NCI-H2171 (cell line): ENCODE measurements at places on chromosomes 4 and X.

DNA sequence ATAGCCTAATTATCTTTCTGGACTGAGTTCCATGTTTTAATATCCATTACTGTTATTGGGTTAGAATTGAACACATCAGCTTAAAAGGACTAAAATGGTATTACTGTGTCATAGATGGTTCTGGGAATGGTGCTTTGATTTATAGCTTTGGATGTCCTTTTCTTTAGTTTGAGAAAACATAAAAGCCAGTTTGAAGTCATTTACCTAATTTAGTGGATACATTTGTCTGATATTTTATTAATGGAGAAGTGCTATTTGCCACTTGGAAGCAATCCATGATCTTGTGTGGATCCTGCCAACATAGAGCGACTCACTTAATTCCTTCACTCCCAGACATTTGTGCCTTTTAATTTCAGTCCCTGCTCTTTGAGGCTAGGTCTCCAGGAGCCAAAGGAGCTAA is 212.4 kb upstream of the PACRGL start:
- no peak for DNase-seq

DNA sequence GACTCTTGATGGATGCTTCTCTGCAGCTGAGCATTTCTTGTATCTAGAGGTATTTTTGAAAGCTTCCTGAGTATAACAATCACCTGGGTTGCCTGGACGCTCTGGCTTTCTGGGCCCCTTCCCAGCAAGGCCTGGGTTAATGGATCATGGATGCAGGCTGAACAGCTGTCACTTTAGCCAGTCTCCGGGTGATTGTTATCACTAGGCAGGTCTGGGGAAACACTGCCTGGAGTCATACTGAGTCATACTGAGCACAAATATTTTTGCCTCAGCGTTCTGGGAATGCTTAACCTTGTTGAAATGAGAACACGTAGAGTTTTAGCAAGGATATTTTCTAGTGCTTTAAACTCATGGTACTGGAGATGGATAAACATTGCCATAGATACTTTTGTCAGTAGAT is 102.6 kb downstream of the PHEX start:
- no peak for DNase-seq

- no peak for DNase-seq
Observed at GRCh38 chr4:111040904-111041303, 418.0 kb upstream of the PITX2 start.

DNA sequence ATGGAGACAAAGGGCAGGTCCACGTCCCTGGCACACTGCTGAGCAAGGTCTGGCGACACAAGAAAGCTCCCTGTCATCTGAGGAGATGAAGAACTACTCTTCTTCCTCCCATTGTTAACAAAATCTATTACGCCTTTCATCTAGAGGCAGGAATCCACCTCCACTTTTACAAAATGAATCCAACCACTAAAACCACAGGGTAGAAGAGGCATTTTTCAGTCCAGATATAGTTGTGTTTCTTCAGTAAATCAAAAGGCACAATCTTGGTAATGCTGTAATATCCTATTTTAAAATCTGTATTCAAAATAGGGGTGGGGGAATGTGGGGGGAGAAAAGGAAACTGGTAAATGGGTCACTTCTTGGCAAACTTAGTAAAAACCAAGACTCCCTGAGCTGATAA is 101.4 kb downstream of the CDS1 start:
- no peak for DNase-seq

DNA sequence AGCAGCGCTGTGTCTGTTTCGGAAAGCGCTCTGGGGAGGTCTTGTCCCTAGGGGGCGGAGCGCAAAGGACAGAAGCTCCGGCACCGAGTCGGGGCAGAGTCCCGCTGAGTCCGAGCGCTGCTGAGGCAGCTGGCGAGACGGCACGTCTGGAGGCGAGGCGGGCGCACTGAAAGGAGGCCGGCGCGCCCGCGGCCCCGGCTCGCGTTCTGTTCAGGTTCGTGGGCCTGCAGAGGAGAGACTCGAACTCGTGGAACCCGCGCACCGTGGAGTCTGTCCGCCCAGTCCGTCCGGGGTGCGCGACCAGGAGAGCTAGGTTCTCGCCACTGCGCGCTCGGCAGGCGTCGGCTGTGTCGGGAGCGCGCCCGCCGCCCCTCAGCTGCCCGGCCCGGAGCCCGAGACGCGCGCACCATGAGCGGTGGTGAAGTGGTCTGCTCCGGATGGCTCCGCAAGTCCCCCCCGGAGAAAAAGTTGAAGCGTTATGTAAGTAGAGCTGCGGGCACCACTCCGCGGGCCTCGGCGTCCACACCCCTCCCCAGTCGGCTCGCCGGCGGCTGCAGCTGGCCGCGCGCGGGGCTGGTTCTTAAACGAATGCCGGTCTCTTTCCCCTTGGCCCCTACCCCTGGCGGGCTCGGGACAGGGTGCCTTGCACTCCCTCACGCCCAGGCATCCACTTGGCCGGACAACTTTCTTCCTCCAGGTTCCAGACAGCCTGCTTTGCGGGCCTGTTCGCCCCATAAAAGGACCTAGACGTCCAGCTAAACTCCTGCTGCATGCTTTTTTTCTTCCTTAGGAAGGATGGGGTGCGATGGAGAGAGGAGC is at the start of gene GAB1:
Gene GAB1 (plus strand): TSS at position 96 of the 819 bp plus-strand sequence. CDS start 313 bp downstream, at position 409.
- peak; percentile 16 for DNase-seq

DNA sequence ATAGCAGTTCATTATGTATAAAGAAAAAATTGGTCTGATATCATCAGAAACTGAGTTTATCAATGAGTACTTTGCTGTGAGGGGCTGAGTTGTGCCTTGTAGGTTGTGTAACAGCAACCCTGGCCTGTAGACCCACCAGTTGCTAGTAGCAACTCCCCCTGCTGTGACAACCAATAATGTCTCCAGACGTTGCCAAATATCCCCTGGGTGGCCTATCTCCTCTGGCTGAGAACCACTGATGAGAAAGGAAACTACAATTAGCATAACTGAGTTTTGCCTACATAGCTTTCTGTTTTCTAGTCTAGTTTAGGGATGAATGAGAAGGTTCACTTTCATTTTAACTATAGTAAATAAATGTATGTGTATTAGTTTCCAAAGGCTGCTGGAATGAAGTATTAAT is 234.1 kb downstream of the CPE start:
- no peak for DNase-seq

GRCh38 chr4:21688596-21689265 is 259.8 kb downstream of the KCNIP4 start:
- no peak for DNase-seq

- no peak for DNase-seq
Observed at GRCh38 chr4:46856333-46856732, 52.7 kb downstream of the COX7B2 start.

- no peak for DNase-seq
Observed at GRCh38 chr4:157225096-157225495, 4.6 kb downstream of the GRIA2 start.

- no peak for DNase-seq
Observed at GRCh38 chr4:129994715-129995114, 898.8 kb downstream of the C4orf33 start.

DNA sequence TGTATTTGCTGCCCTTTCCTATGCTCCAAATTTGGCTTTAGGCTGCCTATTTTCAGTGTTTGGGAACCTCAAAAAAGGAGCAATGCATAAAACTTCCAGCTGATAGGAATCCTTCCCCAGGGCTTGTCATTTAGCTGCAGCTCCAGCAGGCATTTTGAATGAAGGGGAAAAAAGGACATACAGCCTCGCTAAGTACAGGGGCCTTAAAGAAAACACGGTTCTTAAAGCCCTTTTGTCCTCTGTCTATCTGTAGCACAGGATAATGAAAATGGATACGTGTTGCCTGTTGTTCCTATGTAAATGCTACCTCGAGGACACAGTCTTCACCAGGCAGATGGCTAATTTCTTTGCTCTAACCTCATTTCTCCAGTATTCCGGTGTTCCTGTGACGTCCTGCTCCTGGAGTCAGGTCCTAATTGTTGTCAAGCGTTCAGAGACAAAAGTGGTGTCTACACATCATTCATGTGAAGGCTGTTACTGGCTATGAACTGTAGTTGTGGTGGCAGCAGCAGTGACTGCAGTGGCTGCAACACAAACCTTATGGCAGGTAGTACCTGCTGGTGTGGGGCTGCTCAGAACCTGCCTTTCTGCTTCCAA is 117.4 kb downstream of the MGST2 start:
- no peak for DNase-seq

- no peak for DNase-seq
Observed at GRCh38 chr4:58191109-58191508, 1080.9 kb upstream of the IGFBP7 start.

- no peak for DNase-seq
Observed at GRCh38 chr4:10200869-10201268, 84.3 kb upstream of the WDR1 start.

DNA sequence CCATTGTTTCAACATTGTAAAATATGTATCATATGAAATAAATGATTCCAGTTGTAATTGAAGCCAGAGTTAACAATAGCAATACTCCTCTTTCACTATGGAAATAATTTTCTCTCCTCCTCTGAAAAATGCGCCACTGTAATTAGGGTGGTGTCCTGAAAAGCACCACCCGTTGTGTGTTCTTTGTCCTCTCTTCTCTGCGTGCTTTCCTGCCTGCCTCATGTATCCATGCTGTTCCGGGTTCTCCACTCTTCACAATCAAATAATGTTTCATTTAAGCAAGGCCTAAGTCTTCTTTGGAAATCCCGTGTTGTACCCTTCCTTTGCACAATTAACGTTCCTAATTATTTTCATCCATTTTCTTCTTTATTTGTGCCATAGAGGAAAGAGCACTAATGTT is 293.3 kb downstream of the ADGRL3 start:
- no peak for DNase-seq

GRCh38 chrX:11836284-11836683 is 78.2 kb downstream of the MSL3 start:
- DNase-seq: no peak

DNA sequence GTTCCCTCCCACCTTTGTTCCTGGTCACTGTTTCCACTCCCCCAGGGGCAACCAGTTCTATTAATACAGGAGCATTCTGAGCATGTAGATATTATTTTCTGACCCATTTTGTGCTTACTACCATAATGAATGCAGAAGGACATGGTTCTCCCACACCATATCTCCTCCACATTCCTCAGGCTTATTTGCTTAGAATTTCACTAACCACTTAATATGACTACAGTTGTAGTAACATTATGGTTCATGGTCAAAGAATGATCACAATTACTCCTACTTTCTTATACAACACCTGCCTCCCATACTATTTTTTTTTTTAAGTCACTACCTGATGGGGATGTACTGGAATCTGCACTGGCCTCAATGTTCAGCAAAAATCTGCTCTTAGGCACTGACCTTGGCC is 7.5 kb upstream of the FAM184B start:
- no peak for DNase-seq

- DNase-seq: no peak
Observed at GRCh38 chr4:129143359-129143758, 47.4 kb downstream of the C4orf33 start.

DNA sequence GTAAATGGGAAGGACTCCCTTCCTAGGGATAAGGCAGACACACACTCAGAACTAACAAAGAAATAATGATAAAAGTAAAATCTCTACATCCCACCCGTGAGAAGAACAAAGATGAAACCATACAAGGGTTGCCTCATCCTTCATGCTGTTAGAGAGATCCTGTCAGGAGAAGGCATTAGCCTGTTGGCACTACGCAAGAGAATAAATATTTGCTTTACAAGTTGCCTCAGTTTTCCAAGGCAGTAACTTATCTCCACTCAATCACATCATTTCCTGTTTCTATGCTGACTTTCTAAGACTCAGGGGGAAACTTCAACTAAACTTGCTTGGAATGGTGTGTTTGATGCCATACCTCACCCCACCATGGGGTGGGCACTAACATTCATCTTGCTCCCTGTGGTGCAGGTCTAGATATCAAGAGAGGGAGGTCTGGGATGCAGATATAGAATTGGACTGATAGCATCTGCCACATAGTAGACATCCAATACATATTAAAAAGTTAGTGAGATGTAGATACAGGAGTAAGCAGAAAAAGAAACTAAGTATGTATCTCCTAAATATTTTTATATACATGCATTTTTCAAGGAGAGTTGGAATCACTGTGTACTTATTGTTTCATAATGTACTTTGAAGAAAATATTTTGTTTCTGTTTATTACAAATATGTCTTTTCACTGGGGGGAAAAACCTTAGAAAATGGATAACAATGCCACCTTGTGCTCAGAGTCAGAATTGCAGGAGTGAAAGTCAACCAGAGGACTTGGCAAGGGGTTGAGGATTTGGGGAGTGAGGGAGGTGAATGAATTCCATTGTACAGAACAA is 57.2 kb upstream of the BEX4 start:
- DNase-seq: no peak

- no peak for DNase-seq
Observed at GRCh38 chr4:39367166-39367565, 1.0 kb upstream of the RFC1 start.

GRCh38 chr4:81622474-81623184 is 150.9 kb upstream of the RASGEF1B start:
- no peak for DNase-seq

DNA sequence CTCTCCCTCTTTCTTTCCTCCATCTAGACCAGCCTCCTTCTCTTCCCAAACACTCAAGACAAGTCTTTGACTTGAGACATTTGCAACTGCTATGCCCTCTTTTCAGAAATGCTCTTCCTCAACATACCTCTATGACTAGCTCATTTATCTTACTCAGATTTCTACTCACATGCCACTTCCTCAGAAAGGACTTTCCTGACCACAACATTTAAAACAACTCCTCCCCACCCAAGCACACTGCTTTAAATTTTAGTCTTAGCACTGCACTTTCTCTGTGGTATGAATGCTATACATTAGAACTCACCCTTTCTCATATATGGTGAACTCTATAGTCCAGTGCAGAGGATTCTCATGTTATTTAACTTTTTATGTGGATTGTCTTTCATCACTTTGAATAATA is 28.4 kb upstream of the SULT1E1 start:
- DNase-seq: no peak

DNA sequence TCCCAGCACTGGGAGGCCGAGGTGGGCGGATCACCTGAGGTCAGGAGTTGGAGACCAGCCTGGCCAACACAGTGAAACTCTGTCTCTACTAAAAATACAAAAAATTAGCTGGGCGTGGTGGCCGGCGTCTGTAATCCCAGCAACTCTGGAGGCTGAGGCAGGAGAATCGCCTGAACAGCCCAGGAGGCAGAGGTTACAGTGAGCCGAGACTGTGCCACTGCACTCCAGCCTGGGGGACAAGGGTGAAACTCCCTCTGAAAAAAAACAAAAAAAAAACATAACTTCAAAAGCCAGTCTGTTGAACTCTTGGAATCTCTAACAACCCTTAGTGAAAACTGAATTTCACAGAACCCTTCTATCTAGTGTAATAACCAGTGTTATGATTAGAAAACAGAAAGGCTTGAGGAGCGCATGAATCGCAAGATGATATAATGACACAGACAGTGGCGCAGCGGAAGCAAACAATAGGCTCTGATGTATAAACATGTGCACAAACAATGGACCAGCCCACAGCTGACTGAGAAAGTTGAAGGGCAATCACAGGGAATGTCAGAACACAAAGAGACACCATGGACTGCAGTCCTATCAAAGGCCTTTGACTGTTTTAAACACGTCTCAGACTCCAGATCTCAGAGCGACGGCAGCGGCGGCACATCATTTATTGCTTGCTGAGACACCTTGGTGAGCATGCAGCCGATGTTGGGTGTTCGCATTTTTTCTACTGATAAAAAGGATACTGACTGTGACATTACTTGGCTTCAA is 81.6 kb downstream of the NSUN7 start:
- DNase-seq: no peak
